ENCODE measurements at places on chromosomes 3 and 15. TPM values are rescaled to one million over a fixed set of nuclear protein-coding genes. Genes with fewer than 3 reads are reported as not detected.

DNA sequence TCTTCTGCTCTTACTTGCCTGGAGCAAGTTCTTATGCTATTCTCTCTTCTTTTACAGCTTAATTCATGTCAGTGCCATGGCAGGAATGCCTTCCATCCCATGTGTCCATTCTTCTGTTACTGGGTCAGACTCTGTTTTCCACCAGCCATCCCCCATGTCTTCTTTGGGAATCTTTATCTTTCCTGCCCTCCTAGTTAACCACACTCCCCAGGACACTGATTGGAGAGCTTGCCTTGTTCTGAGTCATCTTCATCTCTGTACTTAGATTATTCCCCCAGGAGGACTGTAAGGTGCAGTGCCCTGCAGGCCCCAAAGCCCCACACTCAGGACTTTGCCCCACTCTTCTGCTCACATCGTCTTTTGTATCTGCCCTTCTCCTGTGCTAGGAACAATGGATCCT is 3.6 kb downstream of the ABHD17C start:
- DNase-seq, result no peak

The FBXL22 gene
- 1.1 TPM for polyA plus RNA-seq

The CLN6 gene
- 28.3 TPM for polyA plus RNA-seq

GRCh38 chr15:40307421-40308211 is at the start of gene PLCB2:
Gene PLCB2, minus strand, starts transcription at chr15:40307935. Its CDS starts 263 bp downstream, at chr15:40307672.
- DNase-seq, result no peak

GRCh38 chr15:100714034-100714748 is 111.8 kb downstream of the ASB7 start:
- DNase-seq, result no peak

The ACTC1 gene
- polyA plus RNA-seq, result 1.7 TPM

DNA sequence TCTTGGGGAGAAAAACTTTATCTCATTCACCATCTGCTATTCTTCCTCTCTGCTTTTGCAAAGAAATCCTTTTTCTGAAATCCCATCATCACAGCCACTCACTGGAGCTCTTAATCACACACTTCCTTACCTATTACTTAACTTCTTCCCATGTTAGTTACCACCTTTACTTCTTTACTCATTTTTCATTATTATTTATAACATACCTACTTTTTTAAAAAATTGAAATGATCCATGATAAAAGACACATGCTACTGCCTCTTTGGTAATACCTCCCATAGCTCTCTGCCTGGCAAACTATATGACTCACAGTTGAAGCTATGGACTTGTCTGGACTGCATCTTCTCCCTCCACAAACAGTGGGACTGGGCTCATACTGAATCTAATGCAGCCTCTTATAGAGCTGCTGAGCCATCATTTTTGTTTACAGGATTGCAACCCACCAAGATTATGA is 150.3 kb downstream of the TNIK start:
- DNase-seq, result no peak

GRCh38 chr15:39391230-39391629 is 189.6 kb upstream of the THBS1 start:
- DNase-seq, result no peak

DNA sequence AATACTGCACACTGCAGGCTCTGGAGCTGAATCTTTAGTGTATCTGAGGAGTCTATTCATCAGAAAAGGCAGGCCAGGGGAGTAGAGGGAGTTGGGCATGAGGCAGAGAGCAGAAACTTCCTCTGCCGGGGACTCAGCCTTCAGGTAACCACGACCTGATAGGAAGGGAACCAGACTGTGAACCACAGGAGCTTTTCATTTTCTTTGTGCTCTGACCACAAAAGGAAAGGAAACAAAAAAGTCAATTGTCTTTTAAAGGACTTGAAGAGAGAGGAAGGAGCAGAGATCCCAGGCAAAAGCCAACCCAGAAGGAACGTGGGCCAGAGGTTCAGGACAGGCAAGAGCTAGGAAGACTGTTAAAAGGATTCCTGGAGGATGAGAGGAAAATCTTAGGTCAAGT is 573.3 kb downstream of the EPHB1 start:
- DNase-seq, result no peak

DNA sequence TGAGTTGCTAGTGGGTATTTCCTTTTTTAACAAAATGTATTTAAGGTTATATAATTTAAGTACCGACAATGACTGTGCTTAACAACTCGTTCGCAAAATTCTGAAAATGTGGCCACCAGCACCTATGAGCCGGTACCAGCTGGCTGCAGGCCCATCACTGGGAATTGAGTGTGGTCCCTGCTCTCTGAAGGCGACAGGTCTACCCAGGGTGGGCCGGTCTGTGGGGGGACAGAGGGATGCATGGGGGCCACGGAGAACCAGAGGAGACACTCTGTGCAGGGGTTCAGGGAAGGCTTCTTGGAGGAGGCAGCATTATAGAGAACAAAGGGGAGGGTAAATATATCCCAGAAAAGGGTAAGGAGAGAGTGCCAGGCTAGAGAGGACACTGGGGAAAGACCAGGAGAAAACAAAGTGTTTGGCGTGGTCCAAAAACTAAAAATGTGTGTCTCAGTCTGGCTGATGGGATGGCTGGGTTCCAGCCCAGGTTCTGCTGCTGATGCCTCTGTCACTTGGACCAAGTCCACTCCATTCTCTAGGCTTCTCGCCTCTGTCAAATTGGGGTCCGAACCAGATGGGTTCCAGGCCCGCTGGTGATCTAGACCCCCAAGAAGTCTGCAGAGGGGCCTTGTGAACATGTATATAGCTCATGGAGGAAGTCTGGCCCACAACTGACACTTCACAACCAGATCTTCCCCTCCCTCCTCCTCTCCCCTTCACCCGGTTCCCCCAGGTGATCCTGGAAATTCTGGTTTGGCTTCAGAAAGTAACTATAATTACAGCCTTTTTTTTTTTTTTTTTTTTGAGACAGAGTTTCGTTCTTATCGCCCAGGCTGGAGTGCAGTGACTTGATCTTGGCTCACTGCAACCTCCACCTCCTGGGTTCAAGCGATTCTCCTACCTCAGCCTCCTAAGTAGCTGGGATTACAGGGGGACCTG is 10.7 kb upstream of the CYP11A1 start:
- DNase-seq, result no peak
